Stimulated activated CD4-positive, alpha-beta T cell treated with anti-CD3 and anti-CD28 coated beads, Interleukin-12 subunit alpha, Interleukin-12 subunit beta, amount 100 ng/mL, for 48 hours (primary cell): ENCODE measurements at places on chromosomes 5 and 9.

GRCh38 chr5:124180299-124180874 is 566.1 kb downstream of the ZNF608 start:
- no peak for DNase-seq

DNA sequence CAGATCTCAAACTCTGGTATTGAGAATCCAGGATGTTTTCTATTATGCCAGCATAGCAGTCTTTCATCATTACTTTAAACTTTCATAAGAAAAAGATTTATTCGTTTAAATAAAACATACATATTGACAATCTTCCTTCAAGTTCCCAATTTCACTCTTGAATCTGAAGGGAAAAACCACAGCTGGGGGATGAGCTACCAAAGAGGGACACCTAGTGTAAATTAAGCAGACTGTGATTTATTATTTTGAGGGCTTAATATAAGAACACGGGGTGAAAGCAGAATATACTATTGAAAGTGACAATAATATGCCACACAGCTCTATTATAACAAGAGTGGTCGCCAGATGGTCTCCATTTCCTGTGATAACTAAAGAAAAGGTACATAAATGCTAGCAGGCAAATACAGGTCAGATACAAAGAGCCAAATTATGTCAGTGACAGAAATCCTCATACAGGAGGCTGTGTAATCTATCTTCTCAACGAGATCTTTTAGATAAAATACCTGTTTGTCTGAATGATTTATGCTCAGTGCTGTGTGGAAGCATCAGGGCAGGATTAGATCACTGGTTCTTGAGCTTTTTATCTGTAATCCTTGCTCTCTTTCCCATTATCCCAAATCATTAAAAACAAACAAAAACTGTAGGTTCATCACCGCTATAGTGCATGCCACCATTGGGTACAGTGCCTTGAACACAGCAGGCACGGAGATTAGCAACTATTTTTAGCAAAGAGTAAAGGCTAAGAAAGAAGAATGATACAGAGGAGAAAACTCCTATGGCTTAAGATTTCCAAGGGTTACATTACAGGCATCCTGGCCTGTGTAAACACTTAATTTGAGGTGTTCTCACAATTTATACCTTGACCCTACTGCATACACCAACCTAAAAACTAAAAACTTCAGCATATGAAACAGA is 116.6 kb downstream of the DROSHA start:
- no peak for DNase-seq

DNA sequence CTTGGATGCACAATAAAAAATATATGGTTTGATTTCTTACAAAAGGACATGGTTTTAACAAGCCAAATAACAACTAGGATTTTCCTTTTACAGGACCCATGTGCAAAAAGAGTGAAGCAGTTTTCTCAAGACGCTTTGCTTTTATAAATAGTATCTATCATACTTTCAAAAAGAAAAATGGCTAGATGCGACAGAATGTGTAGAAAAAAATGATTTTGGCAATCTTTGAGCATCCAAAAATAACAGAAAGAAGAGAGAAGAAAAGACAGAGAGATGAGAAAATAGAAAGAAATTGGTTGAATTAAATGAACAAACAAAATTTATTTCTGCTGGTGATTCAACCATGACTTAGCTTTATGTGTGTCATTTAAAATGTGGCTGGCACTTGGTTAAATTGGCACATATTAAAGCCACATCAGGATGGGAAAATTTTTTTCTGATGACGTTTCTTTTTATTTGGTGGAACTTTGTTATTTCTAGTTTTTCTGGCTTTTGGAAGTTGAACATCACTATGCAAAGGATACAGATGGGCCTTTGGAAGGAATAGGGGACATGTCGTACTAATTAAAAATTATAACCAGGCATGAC is 35.6 kb upstream of the NREP start:
- DNase-seq: no peak

DNA sequence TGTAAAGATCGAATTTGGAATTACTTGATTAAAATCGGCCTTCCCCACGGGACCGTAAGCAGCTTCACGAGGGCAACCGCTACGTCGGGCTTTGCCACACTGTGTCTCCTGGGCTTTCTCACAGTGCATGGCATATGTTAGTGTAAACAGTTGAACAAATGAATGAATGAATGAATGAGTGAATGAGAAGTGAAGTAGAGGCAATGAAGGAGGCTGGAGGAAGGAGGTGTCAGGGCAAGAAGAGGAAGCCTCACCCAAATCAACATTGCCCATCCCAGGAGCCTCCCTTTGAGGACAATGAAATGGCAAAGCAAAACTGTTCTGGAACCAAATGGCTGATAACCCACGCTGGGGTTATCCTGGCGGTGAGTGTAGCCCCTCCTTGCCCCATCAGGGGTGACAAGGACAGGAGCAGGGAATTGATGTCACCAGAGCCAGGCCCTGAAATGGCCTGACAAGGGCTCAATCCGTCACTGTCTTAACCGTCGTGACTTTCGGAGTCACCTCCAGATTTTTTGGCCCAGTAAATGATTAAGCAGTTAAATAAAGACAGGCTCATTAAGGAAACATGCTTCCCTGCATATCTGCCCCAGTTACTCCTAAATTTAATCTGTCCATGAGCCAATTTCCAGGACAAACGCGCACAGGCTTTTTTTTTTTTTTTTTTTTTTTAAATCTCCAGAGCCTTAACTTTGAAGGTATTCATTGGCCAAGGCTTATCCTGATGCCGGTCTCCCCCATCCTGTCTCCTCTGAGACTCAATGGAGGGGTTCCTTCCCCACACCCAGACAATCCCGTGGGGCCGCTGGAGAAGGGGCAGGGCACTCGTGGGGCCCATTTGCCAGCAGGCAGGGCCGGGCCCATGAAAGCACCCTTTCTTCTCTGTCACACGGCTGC is 88.4 kb upstream of the BOD1 start:
- no peak for DNase-seq

- no peak for DNase-seq
Observed at GRCh38 chr5:55966284-55966683, 28.5 kb downstream of the IL6ST start.

DNA sequence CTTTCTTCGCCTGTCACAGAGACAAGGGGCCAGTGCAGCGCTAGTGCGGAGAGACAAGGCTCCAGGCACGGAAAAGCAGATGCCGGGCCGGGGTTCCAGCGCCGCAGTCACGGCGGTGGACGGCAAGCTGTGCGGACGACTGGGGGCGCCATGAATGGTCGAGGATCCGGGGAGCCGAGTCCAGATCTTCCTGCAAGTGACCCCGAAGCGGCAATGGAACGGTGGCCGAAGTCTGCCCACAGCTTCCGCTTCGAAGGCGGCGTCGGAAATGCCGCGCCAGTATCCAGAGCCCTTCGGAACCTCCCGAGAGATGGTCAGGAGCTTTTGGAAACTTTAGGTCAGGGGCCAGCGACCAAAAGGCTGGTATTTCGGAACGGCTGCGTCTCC is 601 bp upstream of the FAF2 start:
- DNase-seq: peak; percentile 15

DNA sequence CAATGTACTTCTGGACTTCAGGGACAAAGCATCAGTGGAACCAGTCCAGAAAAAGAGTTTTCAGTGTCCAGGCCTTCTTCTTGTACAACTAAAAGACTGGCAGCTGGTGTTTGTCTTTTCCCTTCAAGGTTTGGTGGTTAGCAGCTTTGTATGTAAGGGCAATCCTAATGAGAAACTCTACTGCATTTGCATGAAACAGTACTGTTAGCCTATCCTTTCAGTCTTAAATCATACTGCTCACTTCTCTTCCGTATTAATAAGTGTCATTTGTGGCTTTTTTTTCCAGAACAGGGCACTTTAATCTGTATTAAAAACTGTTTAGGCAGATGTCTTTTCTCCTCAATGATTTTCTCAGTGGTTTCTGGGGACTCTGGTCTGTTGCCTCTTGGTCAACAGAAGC is 48.9 kb downstream of the FAM174A start:
- DNase-seq: no peak

DNA sequence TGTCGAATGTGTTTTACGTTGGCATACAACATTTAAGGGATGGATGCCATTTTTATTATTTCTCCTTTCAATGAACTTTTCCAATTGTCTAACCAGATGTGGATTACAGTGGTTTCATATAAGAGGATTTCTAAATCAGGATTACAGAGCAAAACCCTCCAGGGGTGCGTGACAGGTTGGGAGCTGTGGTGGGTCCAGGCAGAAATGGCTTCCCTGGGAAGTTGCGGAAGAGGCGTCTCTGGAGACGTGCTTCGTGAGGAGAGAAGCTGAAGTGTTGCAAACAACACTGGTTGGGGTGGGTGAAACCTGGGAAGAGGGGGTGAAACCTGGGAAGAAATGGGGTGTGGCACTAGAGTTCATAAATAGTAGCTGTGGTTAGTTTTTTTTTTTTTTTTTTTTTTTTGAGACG is 4.5 kb upstream of the RPL26L1 start:
- no peak for DNase-seq

DNA sequence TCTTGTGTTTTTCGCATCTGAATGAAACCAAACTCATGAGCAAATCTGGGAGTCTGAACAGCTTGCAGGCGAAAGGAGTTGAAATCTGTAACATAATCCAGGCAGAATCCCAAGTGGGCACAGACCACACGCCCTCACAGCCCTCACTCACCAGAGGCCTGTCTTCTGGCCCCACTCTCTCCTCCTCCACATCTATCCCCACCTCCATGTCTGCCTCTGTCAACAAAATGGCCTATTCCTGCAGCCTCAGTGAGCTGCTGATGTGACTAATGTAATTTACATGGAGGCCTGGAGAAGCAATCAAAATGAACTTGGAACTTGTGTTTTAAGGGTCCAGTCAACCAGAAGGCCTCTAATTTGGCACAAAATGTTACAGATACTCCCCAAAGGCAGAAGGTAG is 136.6 kb downstream of the GNA14 start:
- DNase-seq: no peak

DNA sequence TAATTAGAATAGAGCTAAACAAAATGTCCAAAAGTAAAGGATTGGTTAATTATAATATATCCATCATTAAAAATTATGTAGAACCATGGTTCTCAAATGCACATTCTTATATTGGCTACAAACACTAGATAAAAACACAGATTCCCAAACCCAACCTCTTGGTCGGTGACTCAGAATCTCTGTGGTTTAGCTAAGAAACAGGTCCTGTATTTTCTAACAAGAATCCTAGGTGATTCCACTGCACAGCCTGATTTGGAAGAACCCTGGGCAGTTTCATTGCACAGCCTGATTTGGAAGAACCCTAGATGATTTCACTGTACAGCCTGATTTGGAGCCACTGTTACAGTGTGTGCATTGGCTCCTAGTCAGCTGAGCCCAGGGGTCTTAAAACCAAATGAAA is 67.9 kb downstream of the KIAA1958 start:
- no peak for DNase-seq

DNA sequence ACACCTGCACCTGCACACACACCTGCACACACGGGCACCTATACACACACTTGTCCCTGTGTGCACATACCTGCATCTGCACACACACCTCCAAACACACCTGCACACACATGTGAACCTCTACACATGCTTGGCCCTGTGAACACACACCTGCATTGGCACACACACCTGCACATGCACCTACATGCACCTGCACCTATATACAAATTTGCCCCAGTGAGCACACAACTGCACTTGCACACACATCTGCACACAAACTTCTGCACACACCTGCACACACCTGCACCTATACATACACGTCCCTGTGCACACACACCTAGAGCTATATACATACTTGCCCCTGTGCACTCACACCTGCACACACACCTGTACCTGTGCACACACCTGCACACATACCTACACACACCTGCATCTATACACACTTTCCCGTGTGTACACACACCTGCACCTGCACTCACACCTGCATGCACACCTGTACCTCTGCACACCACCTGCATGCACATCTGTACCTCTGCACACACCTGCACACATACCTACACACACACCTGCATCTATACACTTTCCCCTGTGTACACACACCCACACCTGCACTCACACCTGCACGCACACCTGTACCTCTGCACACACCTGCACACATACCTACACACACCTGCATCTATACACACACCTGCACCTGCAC is 21.5 kb upstream of the LPCAT1 start:
- DNase-seq: no peak

- DNase-seq: no peak
Observed at GRCh38 chr9:2854617-2855016, 10.7 kb upstream of the PUM3 start.

- no peak for DNase-seq
Observed at GRCh38 chr9:121839726-121840500, 188.5 kb downstream of the DAB2IP start.

DNA sequence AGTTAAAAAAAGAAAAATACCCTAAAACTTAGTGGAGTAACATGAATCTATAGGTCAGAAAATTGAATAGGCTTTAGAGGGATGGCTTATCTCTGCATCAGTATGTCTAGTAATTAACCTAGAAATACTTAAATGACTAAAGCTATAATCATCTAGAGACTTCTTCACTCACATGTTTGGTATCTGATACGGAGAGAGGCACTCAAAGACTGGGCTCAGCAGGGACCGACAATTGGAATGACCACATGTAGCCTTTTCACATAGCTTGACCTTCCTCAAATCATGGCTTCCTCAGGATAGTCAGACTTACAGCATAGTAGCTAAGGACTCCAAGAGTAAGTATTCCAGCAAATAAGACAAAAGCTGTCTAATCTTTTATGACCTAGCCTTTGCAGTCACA is 105.3 kb upstream of the RORB start:
- DNase-seq: no peak

DNA sequence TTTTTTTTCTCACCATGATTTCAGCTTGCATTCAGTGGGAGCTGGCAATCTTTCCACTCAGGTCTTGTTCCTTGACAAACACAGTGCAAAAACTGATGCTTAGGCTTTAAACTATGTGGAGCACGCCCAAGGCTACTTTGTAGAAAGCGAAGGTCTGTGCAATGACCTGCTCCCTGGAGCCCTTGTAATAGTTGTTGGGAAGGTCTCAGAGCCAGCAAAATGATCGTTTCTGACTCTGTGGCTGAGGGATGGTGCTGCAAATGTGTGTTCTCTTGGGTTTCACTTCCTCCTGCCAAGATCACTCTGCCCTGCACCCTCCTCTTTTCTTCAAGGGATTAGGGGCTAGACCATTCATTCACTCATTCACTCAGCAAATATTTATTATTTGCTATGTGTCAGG is 249.7 kb upstream of the MAP3K1 start:
- DNase-seq: no peak

DNA sequence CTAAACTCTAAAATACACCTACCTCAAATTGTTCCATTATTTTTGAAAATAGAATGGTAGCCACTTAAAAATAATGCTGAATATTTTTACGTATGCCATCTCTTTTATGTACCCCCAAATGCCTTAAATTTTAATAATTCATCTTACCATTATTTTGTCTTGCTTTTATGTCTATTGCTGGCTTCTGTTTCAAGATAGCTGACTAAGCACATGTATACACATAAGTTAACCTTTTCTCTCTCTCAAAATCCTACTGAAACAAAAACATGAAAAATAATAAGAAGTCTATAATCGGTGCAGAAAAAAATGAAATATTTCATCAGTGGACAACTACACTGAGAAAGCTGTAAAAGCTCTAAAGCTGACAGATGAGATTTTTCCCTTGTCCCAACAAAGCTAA is 652.0 kb upstream of the ZNF608 start:
- DNase-seq: no peak
